A375 (cell line): ENCODE measurements at places on chromosomes 6 and 20. TPM values are rescaled to one million over a fixed set of nuclear protein-coding genes. Genes with fewer than 3 reads are reported as not detected.

The ADGRF4 gene
- not detected in 2 replicates for total RNA-seq

The TSPO2 gene
- not detected in 2 replicates for total RNA-seq

The CD40 gene
- total RNA-seq = 5.4 and 6.1 TPM in 2 replicates

The HLA-DOA gene
- total RNA-seq = 4.1 and 4.3 TPM in 2 replicates

The ZBTB12 gene
- total RNA-seq = 5.6 and 6.4 TPM in 2 replicates

The MCCD1 gene
- not detected in 2 replicates for total RNA-seq
